ENCODE measurements at places on chromosomes 5 and 9.

GRCh38 chr9:111957856-111958631 is 61.4 kb downstream of the UGCG start:
- DNase-seq: no peak

DNA sequence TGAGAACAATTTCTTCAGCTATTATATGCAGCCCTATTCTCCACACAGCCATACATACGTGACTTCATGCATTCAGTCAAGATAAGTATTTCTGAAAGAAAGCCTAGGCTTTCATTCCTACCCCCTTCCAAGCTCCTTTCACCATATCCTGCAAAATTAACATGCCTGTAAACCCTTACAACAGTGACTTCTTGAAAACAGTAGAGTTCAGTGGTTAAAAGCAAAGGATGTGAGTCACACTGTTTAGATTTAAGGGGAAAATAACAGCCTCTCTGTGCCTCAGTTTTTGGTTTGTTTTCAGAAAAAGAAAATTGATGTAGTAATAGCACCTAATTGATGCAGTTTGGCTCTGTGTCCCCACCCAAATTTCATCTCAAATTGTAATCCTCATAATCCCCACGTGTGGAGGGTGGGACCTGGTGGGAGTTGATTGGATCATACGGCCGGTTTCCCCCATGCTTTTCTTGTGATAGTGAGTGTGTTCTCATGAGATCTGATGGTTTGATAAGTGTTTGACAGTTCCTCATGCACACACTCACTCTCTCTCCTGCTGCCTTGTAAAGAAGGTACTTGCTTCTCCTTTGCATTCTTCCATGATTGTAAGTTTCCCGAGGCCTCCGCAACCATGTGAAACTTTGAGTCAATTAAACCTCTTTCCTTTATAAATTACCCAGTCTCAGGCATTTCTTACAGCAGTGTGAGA is 264.8 kb downstream of the CETN3 start:
- no peak for DNase-seq

DNA sequence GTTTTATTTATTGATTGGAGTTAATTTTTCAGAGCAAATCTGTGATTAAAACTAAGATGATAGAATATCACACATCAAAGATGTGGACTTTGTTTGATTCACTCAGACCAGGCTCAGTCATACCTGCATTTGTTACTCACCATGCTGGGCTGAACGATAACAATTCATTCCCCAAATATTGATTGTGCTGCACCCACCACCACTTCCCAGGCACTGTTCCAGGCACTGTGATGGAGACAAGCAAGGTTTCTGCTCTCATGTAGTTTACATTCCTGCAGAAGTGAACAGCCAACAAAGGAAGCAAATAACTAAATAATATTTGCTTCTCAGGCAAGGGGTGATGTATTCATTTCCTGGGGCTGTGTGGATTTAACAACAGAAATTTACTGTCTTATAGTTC is 428.3 kb downstream of the DNAH5 start:
- no peak for DNase-seq

DNA sequence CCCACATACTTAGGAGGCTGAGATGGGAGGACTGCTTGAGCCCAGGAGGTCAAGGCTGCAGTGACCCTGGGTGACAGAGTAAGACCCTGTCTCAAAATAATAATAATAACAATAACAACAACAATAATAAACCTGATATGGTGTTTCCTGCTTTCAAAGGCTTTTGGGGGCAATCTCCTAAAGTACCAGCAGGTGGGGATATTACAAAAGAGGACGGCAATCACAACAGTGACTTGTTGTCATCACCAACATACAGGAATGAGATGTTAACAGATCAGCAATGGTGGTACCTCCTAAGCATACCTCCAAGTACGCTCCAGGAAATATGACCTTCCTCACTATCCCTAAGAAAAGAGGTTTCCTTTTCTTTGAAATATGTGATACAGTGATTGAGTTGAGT is 91.1 kb upstream of the RNF180 start:
- no peak for DNase-seq

DNA sequence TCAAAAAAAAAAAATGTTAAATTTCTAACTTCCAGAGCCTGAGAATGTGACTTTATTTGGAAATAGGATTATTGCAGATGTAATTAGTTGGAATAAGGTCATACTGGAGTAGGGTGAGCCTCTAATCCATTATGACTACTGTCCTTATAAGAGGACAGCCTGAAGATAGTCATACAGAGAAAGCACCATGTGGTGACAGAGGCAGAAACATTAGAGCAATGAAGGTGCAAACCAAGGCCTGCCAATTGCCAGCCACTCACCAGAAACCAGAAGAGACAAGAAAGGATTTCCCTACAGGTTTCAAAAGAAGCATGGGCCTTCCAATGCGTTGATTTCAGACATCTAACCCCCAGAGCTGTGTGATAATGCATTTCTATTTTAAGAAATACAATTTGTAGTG is 659.2 kb upstream of the CHD1 start:
- DNase-seq: no peak

- no peak for DNase-seq
Observed at GRCh38 chr5:57828221-57828620, 345.6 kb upstream of the ACTBL2 start.

DNA sequence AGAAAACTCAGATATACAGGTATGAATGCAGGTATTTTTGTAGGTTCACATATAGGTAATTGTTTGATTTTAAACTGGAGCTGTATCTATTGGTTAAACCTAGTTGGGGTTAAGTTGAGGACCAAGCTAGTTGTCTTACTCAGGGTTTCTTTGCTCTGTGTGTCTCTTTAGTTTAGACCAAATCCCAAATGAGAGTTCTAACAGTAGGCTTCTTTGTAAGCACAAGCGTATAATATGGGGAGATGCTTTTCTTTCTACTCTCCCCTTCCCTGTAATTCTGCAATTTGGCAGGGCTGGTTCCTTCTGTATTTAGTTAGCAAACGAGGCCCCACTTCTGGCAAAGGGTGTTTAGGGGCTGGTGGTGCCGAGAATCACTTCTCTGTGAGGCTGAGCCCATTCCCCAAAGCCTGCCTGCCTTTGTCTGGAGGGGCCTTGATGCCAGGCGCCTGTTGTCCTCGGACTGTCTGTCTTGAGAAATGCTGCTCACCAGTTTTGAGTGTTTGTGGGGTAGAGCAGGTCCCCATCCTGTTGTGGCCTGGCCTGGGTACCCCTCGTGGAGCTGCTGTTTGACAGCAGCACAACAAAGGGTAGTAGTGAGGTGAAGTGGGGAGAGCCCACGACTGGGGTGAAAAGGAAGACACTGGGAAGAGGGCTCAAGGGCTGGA is 259.3 kb downstream of the FANCC start:
- no peak for DNase-seq

DNA sequence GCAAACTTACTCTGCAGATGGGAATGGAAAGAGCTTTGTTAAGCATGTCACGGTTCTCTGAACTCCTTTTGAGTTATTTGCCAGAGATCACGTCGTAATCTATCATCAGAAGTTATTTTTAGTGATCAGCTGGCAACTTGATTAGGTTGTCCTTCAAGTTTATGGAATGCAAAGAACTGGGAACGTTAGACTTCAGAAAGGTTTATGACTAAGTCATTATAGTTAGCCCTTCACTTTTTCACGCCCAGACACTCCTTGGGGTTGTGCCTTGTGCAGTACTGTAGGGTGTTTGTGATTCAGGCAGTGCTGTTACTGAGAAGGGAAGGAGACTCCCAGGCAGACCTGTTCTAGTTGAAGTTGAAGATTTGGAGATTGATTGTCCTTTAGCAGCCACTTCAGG is 26.8 kb upstream of the PHF2 start:
- DNase-seq: no peak

GRCh38 chr5:63923914-63924313 is 38.3 kb downstream of the HTR1A start:
- DNase-seq: no peak

- DNase-seq: no peak
Observed at GRCh38 chr5:137648361-137648760, 87.5 kb downstream of the KLHL3 start.

- no peak for DNase-seq
Observed at GRCh38 chr9:33388110-33388994, 14.0 kb downstream of the AQP7 start.

- no peak for DNase-seq
Observed at GRCh38 chr9:114345493-114346065, 15.9 kb downstream of the ORM2 start.

- no peak for DNase-seq
Observed at GRCh38 chr5:32147236-32147635, 26.9 kb downstream of the GOLPH3 start.
